CD4-positive, alpha-beta T cell treated with Interleukin-1 beta for 1 hour (primary cell): ENCODE measurements at places on chromosomes 6 and 20.

DNA sequence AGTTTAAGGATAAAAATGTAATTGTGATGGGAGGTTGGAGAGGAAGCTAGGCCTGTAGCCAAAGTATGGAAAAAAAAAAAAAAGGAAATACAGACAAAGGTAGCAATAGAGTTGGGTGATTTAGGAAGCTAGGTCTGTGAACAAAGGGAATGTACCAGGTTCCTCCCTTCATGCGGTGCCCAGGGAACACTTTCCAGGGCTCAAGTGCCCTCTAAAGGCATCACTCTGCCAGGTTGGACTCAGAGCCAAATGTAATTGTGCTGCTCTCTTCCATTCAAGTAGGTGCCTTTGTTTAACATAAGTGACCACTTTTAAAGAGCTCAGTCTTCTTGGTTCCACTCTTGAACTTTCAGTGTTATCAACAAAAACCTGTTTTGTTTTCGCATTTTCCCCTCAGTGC lies 159.7 kb upstream of the AHI1 start:
- no peak for DNase-seq

- DNase-seq = no peak
Measured at GRCh38 chr20:56929606-56930005, 300.5 kb downstream of the TFAP2C start.

- no peak for DNase-seq
Measured at GRCh38 chr6:21648475-21649050, 55.0 kb downstream of the SOX4 start.

DNA sequence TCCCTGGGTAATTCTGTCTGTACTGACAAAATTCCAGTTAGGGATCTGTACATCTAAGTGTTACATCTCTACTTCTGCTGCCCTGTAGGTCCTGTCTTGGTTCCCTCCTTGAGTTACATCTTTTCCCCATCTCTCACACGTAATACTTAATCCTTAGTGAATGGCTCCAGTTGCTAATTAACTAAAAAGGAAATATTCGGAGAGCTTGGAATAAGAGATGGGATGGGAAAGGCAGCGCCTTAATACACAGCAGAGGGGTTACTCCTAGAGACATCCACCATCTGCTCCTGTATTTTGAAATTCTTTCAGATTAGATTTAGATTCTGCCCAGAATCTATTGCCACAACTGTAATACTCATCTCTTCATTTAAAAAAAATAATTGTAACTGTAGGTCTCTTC lies 384.0 kb downstream of the SAMD5 start:
- DNase-seq = no peak

DNA sequence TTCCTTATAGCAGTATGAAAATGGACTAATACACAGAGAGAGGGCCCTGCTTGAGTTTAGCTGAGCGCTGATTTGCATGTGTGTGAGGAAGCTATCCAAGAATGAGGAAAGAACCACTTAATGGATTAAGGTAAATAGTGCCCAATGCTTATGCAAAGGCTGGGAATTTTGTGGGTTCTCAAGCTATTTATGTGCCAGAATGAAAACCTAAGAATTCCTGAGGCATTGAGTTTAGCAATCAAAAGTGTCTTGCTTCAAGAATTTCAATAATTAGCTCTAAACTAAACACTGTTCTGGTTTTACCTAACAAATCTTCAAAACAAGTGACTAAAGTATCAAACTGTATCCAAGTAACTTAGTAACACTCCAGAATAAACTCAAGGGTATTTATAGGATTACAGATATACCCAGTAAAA lies 7.0 kb upstream of the OR14J1 start:
- no peak for DNase-seq

GRCh38 chr20:50224052-50224451 lies 33.4 kb downstream of the CEBPB start:
- DNase-seq = no peak

- DNase-seq = no peak
Measured at GRCh38 chr20:56467968-56468315, 485 bp upstream of the RTF2 start.

GRCh38 chr20:9686866-9687265 lies 152.0 kb downstream of the PAK5 start:
- no peak for DNase-seq

GRCh38 chr6:15183979-15184378 lies 61.9 kb upstream of the JARID2 start:
- no peak for DNase-seq

- DNase-seq = no peak
Measured at GRCh38 chr20:20549704-20550103, 162.7 kb downstream of the RALGAPA2 start.

DNA sequence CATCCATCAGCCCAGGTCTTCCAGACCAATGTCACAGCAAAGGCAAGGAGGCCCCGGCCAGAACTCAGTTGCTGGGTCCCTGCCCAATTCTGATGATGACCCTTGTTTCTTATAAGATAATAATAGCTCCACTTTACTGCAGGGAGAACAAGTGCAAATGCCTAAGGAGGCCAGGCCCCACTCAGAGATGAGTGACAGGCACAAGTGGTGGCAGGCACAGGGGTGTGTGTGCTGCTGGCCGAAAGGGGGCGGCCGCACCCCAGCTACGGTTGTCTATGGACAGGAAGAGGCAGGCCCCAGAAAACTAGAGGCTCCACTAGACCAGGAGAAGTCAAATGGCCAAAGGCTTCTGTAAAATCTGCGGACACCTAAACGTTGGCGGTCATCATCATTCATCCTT lies 28.6 kb downstream of the GNAS-AS1 start:
- no peak for DNase-seq

DNA sequence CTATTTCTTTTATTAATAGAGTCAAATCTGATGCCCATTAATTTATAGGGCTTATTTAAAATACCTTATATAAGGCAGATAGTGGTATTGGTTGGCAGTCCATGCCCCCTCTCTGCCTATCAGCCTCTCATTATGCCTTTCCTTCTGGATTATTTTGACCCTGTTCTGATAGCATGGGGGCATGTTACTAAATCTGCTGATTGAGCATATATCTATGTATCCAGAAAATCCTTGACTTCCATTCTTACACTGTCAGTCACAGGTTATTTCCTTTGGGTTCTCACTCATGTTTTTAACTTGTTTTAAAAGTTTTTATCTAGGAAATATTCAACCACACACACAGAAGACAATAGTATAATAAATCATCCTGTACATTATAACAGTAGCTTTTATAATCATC lies 1184.9 kb downstream of the HACE1 start:
- DNase-seq = no peak

- no peak for DNase-seq
Measured at GRCh38 chr6:43873806-43874714, 104.0 kb downstream of the VEGFA start.

GRCh38 chr6:44999066-44999465 lies 329.1 kb upstream of the RUNX2 start:
- no peak for DNase-seq

- no peak for DNase-seq
Measured at GRCh38 chr20:20520776-20521175, 152.9 kb downstream of the INSM1 start.

- peak; percentile 68 for DNase-seq
Measured at GRCh38 chr6:41228616-41229015, 467 bp downstream of the TREML4 start.

DNA sequence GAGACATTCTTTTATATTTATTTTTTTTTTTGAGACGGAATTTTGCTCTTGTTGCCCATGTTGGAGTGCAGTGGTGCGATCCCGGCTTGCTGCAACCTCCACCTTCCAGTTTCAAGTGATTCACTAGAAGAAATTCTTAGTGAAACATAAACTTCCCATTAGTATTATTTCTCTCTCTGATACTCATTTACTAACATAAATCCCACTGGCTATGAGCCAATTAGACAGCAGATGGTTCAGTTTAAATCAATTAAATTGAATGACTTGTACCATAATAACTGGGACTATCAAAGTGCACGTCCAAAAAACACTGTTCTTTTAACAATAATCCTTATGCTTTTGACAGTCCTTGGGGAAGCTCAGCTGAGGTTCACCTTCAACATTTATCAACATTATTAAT lies 111.2 kb upstream of the PTCHD4 start:
- no peak for DNase-seq

DNA sequence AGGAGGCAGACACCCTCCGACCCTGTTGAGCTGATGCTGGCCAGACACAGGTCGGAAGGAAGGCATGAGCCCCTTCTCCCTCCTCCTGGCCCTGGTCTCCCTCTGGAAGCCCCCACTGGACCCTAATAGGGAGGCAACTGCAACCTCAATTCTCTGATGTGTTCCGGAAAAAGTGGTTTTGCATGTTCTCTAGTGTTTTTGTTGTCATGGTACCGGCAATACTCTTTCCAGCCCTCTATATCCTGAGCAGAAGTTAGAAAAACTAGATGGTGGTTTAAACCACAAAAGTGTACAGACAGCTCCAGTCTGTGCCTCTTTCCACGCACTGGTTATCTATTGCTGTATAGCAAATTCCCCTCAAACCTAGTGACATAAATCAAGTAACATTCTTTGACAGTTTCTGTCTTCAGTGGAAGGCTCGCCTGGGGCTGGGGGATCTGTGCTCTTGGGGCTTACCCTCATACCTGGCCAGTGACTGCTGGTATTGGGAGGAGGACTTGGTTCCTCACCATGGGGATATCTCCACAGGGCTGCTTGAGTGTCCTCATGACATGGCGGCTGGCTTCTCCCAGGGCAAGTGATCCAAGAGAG lies 37.0 kb downstream of the SYTL3 start:
- peak; percentile 82 for DNase-seq

- no peak for DNase-seq
Measured at GRCh38 chr6:169933839-169934698, 182.6 kb downstream of the ERMARD start.

- DNase-seq = peak; percentile 71
Measured at GRCh38 chr6:142845624-142846458, 99.1 kb downstream of the HIVEP2 start.

- DNase-seq = no peak
Measured at GRCh38 chr20:6533351-6533750, 234.1 kb upstream of the BMP2 start.

- DNase-seq = peak; percentile 8
Measured at GRCh38 chr20:4154958-4155411, 139.6 kb upstream of the RNF24 start.

DNA sequence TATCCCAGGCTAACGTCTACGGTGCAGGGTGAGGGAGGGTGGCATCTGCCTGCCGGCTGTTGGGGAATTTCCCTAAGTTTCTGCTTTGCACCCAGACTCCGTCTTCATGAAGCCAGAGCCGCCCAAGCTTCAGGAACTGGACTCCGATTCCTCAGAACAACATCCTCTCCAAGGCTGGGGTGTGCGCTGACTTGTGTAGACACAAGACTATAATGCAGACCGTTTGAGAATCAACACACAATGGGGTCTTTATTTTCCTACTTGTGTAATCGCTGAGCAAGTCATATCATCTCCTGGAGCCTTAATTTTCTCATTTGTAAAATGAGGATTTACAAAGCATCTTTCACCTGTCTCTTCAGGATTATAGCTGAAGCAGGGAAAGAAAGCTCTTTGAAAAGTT lies 160.5 kb upstream of the AGPAT4 start:
- DNase-seq = no peak

GRCh38 chr6:145963216-145964068 lies 716 bp downstream of the SHPRH start:
- DNase-seq = peak; percentile 35

GRCh38 chr6:111870051-111870741 lies 3.1 kb downstream of the FYN start:
- peak; percentile 12 for DNase-seq

DNA sequence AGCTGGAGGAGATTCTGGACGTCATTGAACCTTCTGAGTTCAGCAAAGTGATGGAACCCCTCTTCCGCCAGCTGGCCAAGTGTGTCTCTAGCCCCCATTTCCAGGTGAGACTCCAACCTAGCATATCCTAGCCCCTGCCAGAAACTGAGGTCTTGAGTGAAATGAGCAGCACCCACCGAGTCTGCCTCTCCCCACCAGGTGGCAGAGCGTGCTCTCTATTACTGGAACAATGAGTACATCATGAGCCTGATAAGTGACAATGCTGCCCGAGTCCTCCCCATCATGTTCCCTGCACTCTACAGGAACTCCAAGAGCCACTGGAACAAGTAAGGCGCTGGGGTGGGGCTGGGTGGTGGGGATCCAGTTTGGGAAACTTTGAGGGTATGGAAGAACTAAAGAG lies 4.6 kb downstream of the MEA1 start:
- peak; percentile 23 for DNase-seq

GRCh38 chr6:138500045-138500665 lies 861 bp upstream of the NHSL1 start:
- DNase-seq = no peak

DNA sequence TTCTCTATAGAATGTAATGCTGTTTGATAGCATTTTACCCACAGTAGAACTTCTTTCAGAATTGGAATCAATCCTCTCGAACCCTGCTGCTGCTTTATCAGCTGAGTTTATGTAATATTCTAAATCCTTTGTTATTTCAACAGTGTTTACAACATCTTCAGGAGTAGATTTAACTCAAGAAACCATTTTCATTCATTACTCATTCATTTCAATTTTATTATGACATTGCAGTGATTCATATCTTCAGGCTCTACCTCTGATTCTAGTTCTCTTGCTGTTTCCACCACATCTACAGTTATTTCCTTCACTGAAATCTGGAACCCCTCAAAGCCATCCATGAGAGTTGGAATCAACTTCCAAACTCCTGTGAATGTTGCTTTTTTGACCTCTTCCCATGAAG lies 93.7 kb downstream of the ZFAND3 start:
- DNase-seq = no peak

- no peak for DNase-seq
Measured at GRCh38 chr6:167137881-167138280, 15.0 kb downstream of the CCR6 start.

DNA sequence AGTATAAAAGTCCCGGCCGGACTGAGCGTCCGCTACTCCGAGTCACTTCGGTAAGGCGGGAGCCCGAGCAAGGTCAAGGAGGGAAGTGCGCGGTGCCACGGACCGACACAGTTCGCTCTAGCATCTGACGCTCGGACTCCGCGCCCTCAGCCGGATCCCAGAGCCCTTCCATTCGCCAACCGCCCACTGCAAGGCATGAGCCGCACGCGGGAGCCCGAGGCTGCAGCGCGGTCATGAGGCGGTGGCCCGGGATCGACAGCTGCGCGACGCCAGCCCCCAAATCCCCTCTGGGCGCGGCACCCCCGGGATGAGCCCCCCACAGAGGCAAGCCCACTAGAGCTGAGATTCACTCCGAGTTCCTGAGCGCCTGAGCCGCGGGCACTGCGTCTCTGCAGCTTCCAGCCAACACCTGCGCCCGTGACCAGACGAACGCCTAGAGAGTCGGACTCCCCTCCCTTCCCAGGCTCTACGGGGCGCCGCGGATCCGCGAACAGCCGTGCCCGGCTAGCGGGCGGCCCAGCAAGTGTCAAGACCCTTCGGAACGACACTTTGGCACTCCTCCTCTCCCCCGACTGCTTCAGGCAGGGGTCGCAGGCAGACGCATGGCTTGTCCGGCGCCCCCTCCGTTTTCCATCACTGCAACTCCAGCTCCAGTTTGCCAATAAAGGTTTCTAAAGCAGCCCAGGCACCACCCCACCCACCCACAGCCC lies 725 bp upstream of the ISM1 start:
- peak; percentile 27 for DNase-seq

GRCh38 chr20:57657535-57658446 lies 37.6 kb upstream of the ZBP1 start:
- DNase-seq = peak; percentile 58
